ENCODE measurements at places on chromosomes 1 and 21.

- DNase-seq, result no peak
Observed at GRCh38 chr1:1256956-1257871, 10.7 kb upstream of the C1QTNF12 start.

DNA sequence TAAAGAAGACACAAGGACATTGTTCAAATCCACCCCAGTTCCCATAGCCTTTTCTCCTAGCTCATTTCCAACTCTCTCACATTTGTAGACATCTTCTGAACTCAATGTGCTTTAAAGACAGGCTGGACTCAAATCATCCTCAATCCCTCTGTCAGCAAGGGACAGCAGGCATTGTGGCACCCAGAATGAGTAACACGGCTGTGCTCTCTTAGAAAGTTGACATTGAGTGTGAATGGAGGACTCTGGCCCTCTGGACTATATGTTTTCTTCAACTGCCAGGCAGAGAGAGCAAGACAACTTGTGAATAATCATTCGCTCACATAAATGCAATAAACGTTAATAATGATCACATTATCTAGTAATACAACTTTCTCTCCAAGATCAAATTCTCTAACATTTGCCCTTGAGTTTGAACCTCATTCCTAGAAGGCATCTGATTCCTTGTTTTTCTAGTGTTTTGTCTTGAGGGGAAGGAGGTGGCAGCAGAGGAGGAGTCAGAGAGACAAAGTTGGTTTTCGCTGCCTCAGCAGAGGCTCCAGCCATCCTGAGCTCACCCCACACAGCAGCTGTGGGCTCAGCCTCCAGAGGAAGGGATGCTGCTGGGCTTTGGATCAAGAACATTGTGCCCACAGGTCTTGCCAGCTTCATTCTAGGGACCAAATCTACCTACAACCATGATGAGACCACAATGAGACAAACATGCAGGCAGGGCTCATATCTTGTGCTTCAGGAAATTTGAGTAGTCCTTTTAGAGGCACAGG, 85.1 kb downstream of the BCAR3 start:
- DNase-seq, result no peak

DNA sequence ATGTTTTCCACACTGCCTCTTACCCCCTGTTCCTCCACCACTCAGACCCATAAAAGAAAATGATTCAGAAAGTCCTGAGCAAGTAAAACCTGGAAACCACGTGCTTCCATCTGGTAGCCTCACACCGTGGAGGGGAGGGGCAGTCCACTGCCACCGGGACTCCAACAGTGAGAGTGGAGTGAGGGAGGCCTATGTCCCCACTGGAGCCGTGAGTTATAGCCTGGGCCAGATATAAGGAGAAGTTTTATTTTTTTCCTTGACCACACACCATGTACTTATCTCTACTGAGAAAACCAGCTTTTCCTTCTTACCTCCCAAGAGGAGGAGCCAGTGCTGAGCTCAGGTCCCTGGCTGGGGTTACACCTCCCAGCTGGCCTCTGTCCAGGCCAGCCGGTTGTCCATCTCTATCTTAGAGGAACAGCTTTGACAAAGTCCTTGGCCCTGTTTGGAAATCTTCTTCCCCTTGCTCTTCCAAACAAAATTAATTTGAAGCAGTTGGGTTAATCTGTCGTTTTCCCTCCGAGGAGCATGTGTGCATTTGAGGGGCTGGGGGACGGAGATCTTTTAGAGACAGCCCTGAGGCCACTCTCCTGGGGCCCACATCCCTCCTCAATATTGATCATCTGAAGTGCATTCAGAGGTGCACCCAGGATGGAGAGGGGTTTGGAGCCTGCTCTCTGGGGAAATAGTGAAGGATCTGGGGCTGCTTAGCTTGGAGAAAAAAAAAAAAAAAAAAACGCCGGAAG, 49.1 kb upstream of the SERBP1 start:
- DNase-seq, result no peak

GRCh38 chr1:47776667-47777131, 220.5 kb downstream of the TRABD2B start:
- DNase-seq, result no peak

DNA sequence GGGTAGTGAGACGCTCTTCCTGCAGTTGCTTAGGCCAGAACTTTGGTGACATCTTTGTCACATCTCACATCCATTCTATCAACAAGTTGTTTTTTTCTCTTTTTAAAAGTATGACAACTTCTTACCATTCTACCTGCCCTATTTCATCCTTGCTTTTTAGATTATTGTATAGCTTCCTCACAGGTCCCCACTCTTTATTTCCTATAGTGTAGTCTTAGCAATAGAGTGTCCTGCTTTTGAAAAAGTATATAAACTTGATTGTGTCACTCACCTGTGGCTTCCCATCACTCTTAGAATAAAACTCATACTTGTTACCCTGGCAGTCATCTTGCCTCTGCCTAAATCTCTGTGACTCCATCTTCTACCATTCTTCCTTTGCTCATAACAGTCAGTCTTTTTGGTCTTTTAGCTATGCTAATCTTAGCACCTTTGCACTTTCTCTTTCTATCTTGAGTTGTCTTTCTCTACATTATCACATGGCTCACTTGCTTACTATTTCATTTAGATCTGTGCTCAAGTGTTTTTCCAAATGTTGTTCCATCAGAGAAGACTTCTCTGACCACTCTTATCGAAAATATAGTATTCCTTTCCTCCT, 9.5 kb downstream of the CDC73 start:
- no peak for DNase-seq

- DNase-seq, result no peak
Observed at GRCh38 chr1:89147678-89148658, 22.1 kb upstream of the GBP2 start.

- no peak for DNase-seq
Observed at GRCh38 chr21:26965040-26965906, 1.6 kb downstream of the ADAMTS5 start.

DNA sequence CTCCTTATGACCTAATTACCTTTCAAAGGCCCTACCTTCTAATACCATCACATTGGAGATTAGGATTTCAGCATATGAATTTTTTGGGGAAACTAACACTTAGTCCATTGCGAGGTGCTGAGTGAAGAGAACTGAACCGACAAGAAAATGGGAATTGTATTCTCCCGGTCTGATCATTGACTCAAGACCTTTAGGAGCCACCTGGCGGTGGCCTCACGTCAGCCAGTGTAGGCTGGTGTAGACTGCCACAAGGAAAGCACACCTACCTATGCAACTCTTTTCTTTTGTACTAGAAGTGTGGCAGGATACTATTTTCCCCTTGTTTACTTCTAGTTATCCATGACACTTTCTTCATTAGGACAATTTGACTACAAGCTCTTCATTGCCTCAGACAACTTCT, 333.5 kb upstream of the B3GALT2 start:
- DNase-seq, result no peak
